ENCODE measurements at places on chromosomes 12 and 14. TPM values are rescaled to one million over a fixed set of nuclear protein-coding genes. Genes with fewer than 3 reads are reported as not detected.

Gene RFLNA
- 0.54 TPM for total RNA-seq

Gene OR6C75
- total RNA-seq: not detected

Gene DYNC1H1
- 852 TPM for total RNA-seq

Gene OR4K13
- total RNA-seq: not detected

Gene DAO
- total RNA-seq: not detected

Gene PPFIA2
- not detected for total RNA-seq

Data from kidney epithelial cell (primary cell).